ENCODE measurements at places on chromosomes 3 and 15.

- no peak for DNase-seq
Observed at GRCh38 chr3:122956693-122957455, 70.7 kb downstream of the SEMA5B start.

DNA sequence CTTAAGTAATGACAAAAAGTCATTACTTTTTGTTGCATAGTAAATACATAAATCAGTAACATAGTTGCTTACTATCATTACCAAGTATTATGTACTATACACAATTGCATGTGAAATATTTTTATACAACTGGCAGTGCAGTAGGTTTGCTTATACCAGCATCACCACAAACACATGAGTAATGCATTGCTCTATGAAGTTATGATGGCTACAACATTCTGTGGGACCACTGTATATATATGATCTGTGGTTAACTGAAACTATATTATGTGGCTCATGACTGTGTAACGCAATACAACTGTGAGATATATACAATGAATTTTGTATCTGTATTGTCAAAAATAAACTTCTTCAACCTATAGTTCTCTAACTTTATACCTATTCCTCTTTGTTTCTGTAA lies 113.7 kb upstream of the RBMS3 start:
- no peak for DNase-seq

GRCh38 chr3:61181874-61182273 lies 69.4 kb downstream of the FHIT start:
- no peak for DNase-seq

GRCh38 chr3:124976383-124976782 lies 41.8 kb upstream of the MUC13 start:
- no peak for DNase-seq

All from head of caudate nucleus (tissue), 42 donors.